ENCODE measurements at places on chromosomes 2 and 18.

DNA sequence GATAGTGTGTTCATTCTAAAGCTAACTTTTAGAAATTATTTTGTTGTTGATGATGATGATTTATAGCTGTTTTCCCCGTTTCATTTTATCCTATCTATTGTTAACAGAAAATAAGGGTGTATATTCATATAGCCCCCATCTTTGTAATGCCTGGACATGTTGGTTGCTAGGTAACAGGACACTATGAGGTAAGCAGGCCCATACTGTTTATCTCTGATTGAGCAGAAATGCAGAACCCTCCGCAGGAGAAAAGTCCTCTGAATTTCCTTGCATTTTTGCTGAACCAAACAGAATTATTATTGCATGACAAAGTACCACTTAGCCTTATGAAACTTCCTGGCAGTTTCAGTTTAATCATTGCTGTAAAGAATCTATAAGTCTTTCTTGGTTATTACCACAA, 339.4 kb downstream of the DCC start:
- DNase-seq = no peak

GRCh38 chr2:129240061-129240460, 739.4 kb upstream of the RAB6C start:
- DNase-seq = no peak

DNA sequence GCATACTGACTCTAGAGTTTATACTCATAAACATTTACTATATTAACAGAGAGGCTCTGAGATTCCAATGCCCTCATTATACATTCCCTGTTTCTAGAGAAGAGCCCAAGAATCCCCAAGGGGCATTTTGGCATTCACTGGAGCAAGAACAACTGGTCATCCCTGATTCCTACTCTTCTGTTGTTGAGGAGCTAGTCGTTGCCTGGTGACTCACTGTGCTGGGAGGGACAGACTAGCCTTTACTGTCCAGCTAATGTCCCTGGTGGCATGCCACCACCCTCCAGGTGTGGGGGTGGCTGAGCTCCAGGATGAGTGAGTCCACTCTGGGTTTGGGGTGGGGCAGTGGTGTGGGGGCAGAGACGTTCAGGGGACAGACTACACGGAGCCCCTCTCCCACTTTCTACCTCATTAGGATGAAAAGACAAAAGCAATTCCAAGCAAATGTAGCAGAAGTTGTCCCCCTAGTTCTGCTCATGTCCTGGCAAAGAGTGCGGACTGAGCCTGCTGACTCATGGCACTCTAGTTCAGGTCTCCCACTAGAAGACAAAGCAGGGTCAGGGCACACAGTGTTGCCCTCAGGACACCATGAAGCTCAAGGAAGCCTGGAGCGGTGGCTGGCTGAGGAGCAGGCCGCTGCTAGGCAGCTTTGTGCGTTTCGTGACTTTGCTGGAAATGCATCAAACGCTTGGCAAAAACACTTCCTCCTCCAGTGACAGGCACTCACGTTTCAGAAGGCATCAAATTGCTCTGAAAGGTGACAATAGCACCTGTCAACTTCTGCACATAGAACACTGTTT, 49.4 kb downstream of the RHOB start:
- no peak for DNase-seq

DNA sequence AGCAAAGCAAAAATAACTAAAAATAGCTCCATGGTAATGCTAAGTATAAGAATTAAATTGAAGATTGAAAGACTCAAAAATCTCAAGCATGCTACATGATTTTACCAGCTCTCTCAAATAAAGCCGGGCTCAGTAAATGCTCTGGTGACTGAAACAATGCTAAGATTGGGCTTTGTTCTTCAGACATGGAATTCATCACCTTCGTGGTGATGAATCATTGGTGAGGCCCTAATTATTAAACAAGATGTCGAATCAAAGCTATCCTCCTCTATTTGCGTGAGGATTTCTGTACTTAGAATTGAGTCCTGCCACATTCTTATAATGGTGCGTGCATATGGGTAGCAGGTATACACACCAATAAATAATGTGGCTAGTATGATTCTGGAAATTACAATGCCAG, 58.8 kb upstream of the LRRTM1 start:
- DNase-seq = no peak

GRCh38 chr2:178420463-178420999, 30.4 kb downstream of the PRKRA start:
- no peak for DNase-seq

- no peak for DNase-seq
These were observed 66.2 kb downstream of the TRAPPC8 start for GRCh38 chr18:31876707-31877106.

- DNase-seq = no peak
These were observed 1.5 kb downstream of the LOXL3 start for GRCh38 chr2:74551942-74552913.

GRCh38 chr2:8454797-8455196, 227.1 kb upstream of the ID2 start:
- peak; percentile 33 for DNase-seq

DNA sequence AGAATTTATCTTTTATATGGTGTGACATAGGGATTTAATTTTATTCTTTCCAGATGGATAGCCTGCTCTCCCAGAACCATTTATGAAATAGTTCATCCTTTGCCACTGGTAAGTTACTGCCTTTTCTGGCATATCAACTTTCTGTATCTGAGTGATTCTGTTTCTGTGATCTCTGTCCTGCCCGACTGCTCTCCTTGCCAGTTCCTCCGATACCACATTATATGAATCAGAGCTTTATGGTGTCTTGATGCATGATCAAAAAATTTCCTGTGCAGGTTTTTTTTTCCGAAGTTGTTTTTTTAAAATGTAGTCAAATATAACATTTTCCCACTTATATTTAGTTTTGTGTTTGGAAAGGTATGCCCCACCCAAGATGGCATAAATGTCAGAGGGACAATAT, 242.5 kb downstream of the CYP26B1 start:
- no peak for DNase-seq

- DNase-seq = no peak
These were observed 681 bp upstream of the ROCK2 start for GRCh38 chr2:11344956-11345677.

DNA sequence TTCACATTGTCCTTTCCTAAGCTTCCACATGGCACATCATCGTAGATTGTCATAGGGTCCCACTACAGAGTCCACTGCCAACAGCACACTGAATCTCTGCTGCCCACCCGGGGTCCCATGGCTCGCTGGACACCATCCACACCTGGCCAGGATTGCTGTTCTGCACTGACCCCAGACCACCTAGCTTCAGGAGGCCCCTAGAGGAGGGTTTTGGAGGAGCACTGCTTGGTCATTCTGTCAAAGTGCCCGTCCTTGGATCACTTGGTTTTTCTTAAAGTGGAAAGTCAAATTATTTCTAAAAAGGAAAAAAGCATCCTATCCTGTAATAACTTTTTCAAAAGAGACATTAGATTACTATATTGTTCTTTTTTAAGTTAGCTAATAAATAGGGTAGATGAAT, 59.0 kb downstream of the CHRNA1 start:
- DNase-seq = no peak

DNA sequence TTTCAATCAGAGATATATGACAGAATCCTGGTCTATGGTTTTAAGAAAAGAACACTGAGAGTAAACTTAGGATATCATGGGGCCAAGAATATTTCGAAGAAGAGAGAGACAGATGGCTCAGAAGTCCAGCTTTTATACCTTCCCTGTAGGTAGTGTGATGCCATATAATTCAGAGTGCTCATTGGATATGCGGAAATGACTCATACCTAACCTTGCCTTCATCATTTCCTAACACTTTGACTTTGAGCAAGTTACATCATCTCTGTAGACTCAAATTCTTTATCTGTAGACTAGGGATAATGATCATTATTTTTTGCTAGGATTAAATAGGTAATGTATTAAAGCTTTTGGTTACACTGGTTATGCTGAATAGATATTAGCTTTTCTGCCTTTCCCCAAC, 461.6 kb upstream of the CNTNAP5 start:
- no peak for DNase-seq

GRCh38 chr2:27315122-27315521, 6.9 kb upstream of the UCN start:
- DNase-seq = no peak

DNA sequence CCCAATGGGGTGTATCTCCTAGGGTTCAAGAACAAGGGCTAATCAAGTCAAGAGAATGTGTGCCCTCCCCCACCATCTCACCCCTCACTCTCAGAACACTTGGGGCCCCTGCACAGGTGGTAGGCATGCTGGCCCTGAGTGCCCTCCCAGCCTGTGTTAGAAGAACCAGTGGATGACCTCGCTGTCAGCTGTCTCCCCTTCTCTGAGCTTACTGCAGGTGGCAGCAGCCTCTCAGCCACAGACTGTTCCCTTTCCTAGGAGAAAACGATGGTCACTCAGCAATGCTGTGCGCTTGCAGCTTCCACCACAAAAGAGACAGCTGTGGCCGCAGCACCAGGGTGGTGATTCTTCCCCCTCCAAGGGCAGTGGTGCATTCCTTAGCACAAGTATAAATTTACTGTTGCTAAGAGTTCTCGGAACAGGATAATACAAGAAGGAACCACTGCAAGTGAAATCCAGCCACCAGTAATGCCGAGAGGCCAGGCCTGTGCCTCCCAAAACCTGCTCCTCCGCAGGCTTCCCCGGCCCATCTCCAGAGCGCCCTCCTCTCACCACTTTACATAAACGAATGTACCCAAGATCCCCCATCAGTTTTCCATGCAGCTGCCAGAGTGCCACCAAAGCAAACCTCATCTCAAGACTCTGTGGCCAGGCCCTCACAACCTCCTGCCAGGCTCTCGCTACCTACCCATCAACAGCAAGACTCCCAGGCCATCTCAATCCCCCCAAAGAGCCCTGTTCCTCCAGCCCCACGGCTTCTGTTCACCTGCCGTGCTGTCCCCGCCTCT, 935 bp upstream of the RAMP1 start:
- peak; percentile 89 for DNase-seq

GRCh38 chr18:56096861-56097260, 508.9 kb upstream of the TCF4 start:
- DNase-seq = no peak

DNA sequence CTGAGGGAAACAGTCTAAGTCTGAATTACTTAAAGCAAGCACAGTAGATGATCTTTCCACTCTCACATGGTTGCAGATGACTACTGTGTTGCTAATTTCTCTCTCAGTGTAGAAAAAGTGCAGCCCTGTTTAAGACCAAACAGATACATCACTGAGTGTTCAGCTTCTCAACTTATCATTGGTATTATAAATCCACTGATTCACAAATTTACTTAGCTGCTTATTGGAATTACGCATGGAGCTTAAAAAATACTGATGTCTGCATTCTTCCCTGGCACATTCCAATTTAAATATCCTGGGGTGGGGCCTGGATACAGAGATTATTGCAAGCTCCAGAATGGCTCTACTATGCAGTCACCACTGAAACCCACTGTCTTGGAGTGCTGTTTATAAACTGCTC, 411.2 kb downstream of the RND3 start:
- no peak for DNase-seq

DNA sequence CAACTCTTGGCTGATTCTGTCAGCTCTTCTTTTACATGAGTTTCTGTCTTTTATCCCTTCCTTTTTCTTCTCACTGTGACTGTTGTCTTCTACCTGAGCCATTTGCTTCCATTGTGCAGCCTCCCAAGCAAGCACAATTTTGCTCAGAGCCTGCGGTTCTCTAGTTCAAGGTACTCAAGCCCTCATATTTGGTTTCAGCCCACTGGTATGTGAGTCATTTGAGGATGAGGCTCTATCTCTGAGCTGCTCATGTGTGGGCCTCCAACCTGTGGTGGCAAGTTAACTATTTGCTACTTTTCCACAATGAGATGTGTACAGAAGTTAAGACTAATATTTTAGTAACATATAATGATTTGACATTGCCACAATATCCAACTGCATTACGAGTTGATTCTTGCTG, 183.0 kb downstream of the PHLPP1 start:
- no peak for DNase-seq

DNA sequence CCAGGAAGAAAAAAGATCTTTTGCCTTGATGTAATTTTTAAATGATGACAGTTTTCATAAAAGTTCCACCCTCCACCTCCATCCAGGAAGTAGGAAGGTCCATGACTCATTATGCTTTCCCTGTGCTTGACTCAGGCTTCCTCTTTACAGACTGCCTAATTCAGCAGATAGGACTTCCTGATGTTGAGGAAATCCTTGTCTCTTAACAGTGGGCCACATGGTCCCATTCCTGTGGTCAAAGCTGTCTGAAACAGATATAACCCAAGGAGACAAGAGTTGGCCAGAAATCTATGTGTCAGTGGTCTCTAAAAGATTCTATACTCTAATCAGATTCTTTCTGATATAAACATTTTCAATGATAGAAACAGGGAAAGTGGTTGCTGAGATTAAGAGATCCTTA, 119.1 kb downstream of the BAZ2B start:
- no peak for DNase-seq

DNA sequence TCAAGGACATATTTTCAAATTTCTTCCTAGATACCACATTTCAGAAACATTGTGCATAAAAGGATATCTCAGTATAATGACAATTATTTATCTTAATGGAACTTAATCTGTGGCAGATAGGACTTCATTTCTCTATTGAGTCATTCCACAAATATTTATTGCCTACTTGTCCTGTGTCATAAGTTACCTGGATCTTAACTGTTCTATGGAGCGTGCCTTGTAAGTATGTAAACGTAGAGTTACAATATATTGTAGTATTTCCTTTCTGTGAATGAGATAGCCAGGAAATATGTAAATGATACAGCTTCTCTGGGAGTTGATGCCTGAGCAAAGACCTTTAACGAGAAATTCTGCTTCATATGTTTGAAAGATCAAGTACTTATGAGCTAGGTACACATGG, 2.5 kb downstream of the AGFG1 start:
- DNase-seq = no peak

DNA sequence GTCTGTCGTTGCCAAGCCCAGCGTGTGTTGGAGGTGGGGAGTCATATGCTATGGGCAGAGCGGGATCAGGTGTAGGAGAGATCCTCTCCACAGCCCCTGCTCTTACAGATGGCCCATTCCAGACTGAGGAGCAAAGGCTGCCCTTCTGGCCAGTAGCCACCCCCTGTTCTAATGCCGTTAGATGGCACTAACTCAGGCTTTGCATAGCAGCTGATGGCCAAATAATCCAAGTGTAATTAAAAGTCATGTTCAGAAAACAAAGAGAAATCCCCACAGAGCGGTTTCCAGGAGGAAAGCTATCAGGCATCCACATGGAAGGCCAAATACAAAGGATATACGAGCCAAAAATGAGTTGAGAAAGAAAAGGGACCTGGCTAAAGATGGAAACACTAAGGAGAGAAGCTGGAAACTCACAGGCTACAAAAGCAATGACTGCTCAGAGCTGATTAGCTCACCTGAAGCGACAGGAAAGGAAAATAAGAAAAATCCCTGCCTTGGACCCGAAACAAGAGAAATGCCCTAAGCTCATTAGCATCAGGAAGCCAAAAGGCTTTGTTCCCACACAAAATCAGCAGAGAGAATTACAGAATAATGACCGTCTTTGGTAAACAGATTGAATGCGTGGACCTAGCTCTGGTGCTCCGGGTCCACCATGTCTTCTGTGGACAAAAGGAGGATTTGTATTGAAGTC, 1002.4 kb upstream of the KLHL29 start:
- no peak for DNase-seq

GRCh38 chr2:144523596-144524117, 3.7 kb upstream of the ZEB2 start:
- DNase-seq = no peak
